Stimulated activated CD8-positive, alpha-beta memory T cell treated with anti-CD3 and anti-CD28 coated beads, Interleukin-15, amount 100 ng/mL, for 4 hours (primary cell): ENCODE measurements at places on chromosomes 1 and 21.

GRCh38 chr1:159958719-159959380, 4.8 kb upstream of the SLAMF9 start:
- DNase-seq: no peak

GRCh38 chr1:242318140-242318539, 206.4 kb downstream of the PLD5 start:
- DNase-seq: no peak

DNA sequence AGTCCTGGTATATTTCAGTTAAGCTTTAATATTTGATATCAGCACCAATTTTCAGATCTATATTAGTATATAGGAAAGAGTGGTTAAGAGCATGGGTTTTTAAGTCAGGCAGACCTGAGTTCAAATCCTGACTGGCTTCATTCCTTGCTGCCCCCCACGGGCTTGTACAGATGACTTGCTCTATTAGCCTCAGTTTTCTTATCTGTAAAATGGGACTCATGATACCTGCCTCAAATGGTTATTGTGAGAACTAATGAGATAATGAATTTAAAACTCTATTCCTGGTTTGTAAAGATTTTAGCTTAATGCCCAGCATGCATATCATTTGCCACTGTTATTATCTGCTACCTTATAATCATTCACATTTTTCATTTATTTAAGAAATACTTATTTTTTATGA, 264.5 kb downstream of the RPS6KC1 start:
- DNase-seq: no peak

- DNase-seq: no peak
Observed at GRCh38 chr1:193614817-193615216, 428.4 kb upstream of the B3GALT2 start.

GRCh38 chr1:245180496-245181157, 25.8 kb downstream of the KIF26B start:
- DNase-seq: no peak

GRCh38 chr1:95408507-95409136, 174.6 kb downstream of the RWDD3 start:
- no peak for DNase-seq

DNA sequence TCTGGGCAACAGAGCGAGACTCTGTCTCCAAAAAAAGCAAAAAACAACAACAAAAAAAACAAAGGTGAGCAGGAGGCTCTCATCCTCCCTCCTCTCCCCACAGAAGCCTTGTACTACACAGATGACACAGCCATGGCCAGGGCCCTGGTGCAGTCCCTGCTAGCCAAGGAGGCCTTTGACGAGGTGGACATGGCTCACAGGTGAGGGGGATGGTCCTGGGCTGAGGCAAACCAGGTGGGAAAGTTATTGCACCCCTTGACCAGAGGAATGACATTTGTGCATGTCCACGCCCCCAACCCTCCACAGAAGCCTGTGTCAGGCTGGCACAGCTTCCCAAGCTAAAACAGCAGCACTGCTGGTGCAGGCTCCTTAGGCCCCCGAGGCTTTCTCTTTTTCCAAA, 2.4 kb downstream of the ADPRS start:
- no peak for DNase-seq

DNA sequence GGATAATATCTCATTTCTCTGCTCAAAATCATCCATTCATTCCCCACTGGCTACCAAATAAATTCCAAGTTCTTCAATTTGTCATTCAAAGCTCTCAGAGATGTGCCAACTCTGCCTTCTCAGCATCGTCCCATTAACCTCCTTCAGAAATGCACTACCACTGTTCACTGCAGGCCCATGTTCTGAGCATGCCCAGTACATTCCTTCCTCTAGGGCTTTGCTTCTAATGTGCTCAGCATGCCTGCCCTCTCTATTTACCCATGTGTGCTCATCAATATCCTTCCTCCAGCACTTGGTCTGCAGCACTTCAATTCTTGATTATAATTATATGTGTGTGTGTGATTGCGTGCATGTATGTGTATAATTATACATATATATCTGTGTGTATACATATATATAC, 36.1 kb upstream of the RGS8 start:
- no peak for DNase-seq
